Upper lobe of left lung (tissue), 6 donors: ENCODE measurements at places on chromosomes 3 and 15.
A peak's percentile ranks its signal among the peaks of the same experiment; 100 is the strongest.

GRCh38 chr3:14524920-14525660 lies 15.1 kb downstream of the GRIP2 start:
- no peak for DNase-seq

- DNase-seq: no peak
Observed at GRCh38 chr3:181616088-181617070, 95.3 kb upstream of the SOX2 start.

DNA sequence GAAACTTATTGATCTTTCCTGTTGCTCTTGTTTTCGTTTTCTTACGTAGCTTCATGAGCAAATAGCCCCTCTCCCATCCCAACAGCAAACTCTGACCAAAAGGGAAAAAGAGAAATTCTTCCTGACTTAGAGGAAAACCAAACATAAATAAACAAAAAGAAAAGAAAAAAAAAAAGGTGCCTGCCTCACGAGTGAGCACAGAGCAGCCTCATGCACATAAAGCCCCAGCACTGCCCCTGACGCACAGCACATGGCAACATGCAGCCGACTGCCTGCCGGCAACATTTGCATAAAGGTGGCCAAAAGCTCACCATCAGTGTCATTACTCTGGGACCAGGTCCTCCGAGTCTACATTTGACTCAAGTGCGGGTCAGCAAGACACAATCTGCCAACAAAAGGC lies 6.4 kb downstream of the POC1A start:
- no peak for DNase-seq

DNA sequence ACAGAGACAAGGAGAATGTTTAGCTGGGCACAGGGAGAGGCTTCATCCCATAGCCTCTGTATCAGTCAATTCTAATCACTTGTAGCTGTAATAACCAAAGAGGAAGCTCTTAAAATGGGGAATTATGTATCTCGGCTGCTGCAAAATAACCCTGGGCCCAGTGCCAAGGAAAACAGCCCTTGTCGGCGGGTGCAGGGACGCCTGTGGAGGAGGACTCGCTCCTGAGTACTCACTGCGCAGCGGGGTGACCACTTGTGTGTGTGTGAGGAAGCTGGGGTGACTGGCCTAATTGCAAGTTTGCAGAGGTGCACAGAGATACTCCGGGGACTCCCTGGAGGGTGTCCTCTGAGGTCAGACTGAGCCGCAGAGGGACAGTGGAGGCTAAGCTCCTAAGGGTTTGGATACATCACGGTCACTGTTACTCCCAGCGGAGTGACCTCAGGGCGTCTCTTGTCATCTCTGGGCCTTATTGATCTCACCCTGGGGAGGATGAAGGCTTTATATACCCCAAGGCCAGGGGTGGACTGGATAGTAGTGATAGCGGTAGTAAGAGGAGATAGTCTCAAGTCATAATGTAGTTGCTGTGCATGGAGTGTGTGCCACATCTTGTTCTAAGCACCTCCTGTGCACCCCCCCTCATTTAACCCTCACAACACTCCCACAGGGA lies 37.2 kb downstream of the SLC6A6 start:
- DNase-seq: peak; percentile 88

DNA sequence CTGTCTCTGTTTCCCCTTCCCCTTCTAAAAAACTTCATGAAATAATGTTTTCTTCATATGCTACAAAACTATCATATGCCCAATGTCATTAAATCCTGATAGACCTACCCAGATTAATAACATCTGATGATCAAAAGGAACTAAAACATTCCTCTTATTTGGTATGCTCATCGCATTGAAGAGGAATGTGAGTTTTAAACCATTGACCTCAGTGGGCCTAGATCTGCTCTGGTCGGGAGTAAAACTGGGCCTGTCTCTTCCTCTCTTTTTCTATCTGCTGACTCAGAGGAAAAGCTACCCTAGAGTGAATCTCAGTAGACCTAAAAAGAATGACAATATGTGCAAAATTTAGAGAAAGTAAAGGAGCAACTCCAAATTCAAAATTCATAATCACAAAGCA lies 275.8 kb downstream of the SATB1 start:
- no peak for DNase-seq

GRCh38 chr3:168659015-168659414 lies 563.3 kb upstream of the GOLIM4 start:
- DNase-seq: no peak

DNA sequence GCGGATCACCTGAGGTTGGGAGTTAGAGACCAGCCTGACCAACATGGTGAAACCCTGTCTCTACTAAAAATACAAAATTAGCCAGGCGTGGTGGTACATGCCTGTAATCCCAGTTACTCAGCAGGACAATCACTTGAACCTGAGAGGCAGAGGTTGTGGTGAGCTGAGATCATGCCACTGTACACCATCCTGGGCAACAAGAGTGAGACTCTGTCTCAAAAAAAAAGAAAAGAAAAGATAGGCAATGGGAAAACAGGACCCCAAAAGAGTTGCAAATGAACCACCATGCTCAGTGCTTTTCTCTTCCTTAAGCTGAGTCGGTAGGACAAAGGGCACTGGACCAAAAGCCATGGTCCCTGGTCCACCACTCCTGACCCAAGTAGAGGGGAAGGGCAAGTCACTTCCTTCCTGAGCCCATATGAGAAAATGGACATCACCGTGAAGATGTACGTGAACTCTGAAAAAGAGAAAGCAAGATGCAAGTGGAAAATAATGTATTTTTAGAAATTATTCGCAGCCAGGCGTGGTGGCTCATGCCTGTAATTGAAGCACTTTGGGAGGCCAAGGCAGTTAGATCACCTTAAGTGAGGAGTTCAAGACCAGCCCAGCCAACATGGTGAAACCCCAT lies 2.6 kb downstream of the ITGB5 start:
- DNase-seq: no peak

GRCh38 chr3:119911748-119912147 lies 129.8 kb downstream of the NR1I2 start:
- DNase-seq: no peak

DNA sequence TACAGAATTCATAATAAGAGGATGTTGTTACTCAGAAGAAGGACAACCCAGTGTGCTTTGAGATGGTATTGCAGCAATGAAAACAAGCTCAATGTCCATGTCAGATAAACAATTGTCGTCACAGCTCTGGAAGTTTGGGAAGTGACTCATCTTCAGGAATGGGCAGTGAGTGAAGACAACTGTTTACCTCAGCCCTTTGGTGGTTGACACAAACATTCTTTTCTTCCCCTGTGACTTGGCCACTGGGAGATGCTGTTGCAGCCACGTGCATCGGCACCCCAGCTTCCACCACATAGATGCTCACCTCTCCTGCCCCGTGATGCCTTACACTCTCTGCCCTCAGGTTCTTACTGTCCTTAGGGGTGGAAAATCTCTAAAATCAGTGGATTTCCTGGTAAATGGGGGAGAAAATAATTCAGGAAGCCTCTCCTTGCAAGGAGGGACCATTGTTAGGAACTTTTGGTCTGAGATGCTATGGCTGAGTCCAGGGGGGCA lies 114.1 kb upstream of the GALNT15 start:
- DNase-seq: no peak

DNA sequence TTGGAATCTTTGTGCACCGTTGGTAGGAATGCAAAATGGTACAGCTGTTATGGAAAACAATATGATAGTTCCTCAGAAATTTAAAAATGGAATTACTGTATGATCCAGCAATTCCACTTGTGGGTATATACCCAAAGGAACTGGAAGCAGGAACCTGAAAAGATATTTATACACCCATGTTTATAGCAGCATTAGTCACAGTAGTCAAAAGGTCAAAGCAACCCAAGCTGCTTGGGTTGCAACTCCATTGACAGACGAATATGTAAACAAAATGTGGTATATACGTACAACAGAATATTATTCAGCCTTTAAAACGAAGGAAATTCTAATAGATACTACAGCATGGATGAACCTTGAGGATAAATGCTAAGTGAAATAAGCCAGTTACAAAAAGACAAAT lies 35.0 kb upstream of the CAPN3 start:
- DNase-seq: no peak

DNA sequence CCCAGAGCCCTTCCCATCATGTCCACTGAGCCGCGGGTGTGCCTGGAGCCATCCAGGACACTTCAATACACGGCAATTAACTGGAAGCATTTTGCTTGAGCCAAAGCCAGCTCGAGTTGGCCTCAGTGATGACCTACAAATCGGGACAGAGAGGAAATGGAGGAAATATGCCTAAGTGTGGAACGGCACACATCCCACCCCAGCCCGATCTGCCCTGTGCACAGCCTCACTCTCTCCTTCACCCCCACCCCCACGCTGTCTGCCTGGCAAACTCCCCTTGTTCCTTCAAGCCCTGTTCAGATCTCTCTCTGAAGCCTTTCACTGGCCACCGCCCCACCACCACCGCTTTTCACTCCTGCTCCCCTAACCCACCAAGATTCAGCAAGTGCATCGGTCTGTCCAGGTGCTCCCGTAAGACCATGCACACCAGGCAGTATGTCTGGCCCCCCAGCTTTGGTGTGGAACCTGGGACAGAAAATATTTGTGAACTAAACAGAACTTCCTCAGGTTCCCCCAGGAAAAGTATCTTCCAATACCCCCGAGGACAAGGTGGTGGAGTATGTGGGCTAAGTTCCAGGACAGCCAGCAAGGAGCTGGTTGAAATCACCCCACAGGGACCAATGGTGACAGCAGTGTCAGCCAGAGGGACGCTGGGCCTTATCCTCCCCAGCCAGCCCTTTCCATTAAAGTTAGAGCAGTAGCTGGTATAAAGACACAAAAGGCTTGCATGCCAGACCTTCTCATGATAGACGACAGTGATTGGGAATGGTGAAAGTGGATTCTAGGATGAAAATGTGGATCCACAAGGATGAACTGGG lies 83.7 kb downstream of the VGLL4 start:
- DNase-seq: no peak

DNA sequence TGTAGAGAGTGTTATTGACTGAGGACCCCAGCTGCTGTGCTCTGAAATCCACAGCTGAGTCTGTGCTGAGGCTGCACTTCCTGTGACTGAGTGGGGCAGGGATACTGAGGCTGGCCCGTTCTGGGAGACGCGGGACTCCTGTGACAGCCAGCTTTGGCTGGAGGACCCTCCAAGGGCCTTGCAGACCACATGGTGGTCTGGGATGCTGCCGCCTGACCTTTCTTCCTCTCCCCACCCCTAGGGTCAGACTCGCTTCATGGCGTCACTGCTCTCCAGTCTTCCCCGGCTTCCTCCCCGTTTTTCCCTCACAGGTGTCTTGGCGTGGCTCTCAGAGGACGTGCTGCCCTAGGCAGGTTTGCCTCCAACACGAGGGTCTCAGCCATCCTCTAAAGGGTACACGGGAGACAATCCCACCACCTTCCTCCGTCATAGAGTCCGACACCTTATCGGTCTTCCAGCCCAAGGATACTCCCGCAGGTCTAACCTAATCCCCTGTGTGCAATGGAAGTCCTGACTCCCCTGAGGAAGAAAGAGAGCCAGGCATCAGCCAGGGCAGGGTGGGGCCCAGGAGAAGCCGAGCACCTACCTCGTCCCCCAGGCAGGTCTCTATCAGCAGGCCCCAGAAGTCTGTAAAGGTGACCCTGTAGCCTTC lies 19.9 kb upstream of the EHD4 start:
- DNase-seq: no peak

DNA sequence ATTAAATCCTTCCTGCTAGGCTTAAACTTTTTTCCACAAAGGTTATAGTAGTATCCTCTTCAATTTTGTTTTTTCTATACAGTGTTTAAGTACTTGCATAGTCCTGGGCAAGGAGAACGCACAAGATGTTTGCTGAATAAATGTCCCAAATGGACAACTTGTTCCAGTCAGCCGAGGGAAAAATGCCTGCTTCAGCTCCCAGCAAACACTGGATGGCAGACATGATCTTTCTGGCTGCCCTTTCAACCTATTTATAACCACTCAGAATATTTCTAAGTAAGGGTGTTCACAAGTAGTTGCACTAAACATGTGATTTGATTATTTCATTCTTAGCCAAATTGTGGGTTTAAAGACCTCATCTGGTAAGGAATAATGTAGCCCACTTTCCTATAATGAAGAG lies 29.8 kb downstream of the GNB4 start:
- peak; percentile 34 for DNase-seq

GRCh38 chr3:195133462-195133861 lies 137.5 kb downstream of the XXYLT1 start:
- peak; percentile 38 for DNase-seq

GRCh38 chr3:141550926-141551665 lies 64.3 kb downstream of the RASA2 start:
- DNase-seq: no peak

- DNase-seq: no peak
Observed at GRCh38 chr3:150357923-150358607, 50.0 kb upstream of the TSC22D2 start.

DNA sequence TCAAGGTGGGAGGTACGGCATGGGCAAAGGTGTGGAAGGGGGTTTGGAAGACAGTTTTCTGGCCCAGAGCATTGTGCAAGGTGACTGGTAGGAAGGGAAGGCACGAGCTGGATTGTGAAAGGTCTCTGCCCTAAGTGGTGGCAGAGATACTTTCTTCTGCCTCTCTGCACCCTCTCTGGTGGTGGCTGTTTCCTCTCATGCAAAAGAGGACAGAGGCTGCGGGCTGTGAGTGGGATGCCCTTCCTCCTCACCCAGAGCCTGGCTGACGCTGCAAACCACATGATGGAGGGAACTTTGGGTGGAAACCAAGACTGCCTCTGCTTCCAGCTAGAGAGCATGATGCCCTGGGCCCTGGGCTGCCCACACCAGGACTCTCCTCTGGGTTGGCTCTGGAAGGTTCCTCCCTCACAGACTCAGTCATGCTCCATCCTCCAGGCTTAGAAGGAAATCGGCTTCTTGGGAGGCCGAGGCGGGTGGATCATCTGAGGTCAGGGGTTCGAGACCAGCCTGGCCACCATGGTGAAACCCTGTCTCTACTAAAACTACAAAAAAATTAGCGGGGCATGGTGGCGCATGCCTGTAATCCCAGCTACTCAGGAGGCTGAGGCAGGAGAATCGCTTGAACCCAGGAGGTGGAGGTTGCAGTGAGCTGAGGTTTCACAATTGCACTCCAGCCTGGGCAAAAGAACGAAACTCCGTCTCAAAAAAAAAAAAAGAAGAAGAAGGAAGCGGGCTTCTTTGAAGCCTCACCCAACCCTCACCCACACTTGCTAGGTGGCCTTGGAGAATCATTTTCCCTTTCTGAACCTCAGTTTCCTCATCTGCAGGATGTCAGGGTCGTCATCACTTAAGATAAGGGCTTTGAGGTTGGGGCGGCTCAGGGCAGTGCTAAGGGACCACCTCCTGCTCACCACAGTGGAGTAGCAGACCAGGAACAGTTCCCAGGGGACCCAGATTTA lies 8.3 kb downstream of the PSTPIP1 start:
- peak; percentile 88 for DNase-seq

DNA sequence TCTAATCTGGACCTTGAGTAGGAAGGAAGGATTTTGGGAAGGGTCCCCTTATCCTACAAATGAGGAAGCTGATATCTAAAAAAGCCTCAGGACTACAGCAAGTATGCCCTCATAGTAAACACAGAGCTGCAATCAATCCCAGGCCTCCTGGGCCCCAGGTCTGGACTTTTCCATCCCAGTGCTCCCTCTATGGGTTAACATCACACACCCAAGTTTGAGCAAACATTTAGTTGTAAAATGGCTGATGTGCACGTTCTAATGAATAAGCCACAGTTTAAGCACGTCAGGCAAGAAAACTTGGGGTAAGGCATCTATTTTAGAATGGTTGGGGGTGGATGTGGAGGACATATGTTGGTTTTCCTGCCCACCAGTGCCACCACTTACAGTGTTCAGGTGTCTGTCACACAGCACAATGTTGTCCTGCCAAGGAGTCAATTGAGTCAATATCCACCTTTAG lies 44.3 kb upstream of the UBE2E1 start:
- DNase-seq: no peak

GRCh38 chr3:78455712-78456433 lies 1311.9 kb downstream of the ROBO1 start:
- DNase-seq: no peak

GRCh38 chr3:129277829-129278271 lies 820 bp upstream of the HMCES start:
- DNase-seq: no peak
